Activated CD4-positive, alpha-beta memory T cell treated with anti-CD3 and anti-CD28 coated beads, Interleukin-2, amount 10 ng/mL, durations not matched to agents 7 days and 5 days (primary cell): ENCODE measurements at places on chromosomes 16 and 17. TPM values are rescaled to one million over a fixed set of nuclear protein-coding genes. Genes with fewer than 3 reads are reported as not detected.

- no peak overlapping the region for H3K4me3 ChIP-seq
- H3K27me3 ChIP-seq = peaks cover 10% of the 10 kb centered on the region
- no peaks in the 10 kb centered on the region for H3K36me3 ChIP-seq
These were observed 103.9 kb downstream of the METRNL start for GRCh38 chr17:83183145-83183948.

DNA sequence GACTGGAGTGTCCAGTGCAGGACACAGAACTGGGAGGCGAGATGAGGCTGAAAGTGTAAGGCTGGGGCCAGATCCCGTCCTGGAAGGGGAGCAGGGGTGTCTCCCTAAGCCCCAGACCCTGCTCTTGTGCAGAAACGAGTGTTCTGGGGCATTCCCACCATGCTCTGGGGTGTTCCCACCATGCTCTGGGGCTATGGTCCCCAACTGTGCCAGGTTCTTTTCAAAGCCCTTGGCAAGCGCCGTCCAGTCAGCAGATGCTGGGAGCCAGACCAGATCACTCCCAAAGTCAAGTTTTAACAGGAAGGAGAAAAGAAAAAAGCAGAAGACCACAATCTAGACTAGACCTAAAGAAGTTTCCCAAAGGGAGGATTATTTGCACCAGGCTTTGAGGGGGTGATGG is 2.5 kb downstream of the TAX1BP3 start:
- peaks cover 27% of the 10 kb centered on the region for H3K4me1 ChIP-seq
- no peak for DNase-seq
- H3K27ac ChIP-seq = no peak overlapping the region
- H3K27me3 ChIP-seq = no peaks in the 10 kb centered on the region
- no peak overlapping the region for H3K4me3 ChIP-seq

- no peak overlapping the region for H3K4me3 ChIP-seq
- peaks cover 40% of the 10 kb centered on the region for H3K36me3 ChIP-seq
- DNase-seq = no peak
- peaks cover 89% of the 10 kb centered on the region for H3K4me1 ChIP-seq
- H3K27ac ChIP-seq = no peak overlapping the region
These were observed 152.9 kb downstream of the CLEC16A start for GRCh38 chr16:11097094-11097786.

DNA sequence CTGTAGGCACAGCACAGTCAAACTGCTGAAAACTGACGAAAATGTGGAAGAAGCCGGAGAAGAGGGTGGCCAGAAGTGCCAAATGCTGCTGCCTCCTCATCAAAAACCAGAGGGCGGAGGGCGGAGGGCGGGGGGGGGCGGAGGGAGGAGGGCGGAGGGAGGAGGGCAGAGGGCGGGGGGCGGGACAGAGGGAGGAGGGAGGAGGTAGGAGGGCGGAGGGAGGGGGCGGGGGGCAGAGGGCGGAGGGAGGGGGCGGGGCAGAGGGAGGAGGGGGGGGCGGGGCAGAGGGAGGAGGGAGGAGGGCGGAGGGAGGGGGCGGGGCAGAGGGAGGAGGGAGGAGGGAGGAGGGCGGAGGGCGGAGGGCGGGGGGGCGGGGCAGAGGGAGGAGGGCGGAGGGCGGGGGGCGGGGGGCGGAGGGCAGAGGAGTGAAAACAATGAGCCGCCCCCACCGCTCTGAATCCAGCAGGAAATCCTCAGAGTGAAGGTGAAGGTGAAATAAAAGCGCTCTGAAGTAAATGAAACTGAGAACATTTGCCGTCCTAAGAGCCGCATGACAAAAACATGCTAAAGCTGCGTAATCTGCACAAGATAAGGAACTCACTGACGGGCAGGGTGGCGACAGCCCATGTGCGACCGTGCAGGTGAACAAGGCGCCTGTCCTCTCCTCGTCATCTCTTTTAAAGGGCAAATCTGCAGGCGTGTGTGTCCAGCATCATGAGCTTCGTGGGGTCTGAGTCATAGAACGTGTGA is 22.6 kb upstream of the CBFA2T3 start:
- no peak for DNase-seq
- peaks cover 8% of the 10 kb centered on the region for H3K4me1 ChIP-seq
- H3K27ac ChIP-seq = no peak overlapping the region
- peaks cover 15% of the 10 kb centered on the region for H3K27me3 ChIP-seq

- peaks cover 5% of the 10 kb centered on the region for H3K4me1 ChIP-seq
- no peak overlapping the region for H3K4me3 ChIP-seq
- H3K27me3 ChIP-seq = peaks cover 5% of the 10 kb centered on the region
- H3K27ac ChIP-seq = no peak overlapping the region
- no peaks in the 10 kb centered on the region for H3K36me3 ChIP-seq
These were observed 37.7 kb upstream of the LCMT1 start for GRCh38 chr16:25073854-25074253.

- H3K27ac ChIP-seq = no peak overlapping the region
- DNase-seq = no peak
- H3K27me3 ChIP-seq = no peaks in the 10 kb centered on the region
These were observed 354.3 kb downstream of the CPPED1 start for GRCh38 chr16:12449374-12449773.

- no peak overlapping the region for H3K4me3 ChIP-seq
- peaks cover 45% of the 10 kb centered on the region for H3K36me3 ChIP-seq
- no peak for DNase-seq
These were observed 9.4 kb downstream of the CRYBA1 start for GRCh38 chr17:29255926-29256522.

DNA sequence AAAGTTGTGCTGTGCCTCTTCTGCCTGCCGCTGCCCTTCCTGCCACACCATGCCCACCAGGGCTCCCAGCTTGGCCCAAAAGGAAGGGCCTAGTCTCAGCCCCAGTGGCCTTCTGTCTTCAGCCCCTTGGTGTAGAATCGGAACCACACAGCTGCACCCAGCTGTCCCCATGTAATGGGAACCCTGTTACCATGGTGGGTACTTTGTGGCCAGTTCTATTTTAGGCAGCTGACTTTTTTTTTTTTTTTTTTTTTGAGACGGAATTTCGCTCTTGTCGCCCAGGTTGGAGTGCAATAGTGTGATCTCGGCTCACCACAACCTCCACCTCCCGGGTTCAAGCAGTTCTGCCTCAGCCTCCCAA is 163.3 kb upstream of the GSE1 start:
- DNase-seq = no peak
- H3K4me1 ChIP-seq = peaks cover 6% of the 10 kb centered on the region
- no peaks in the 10 kb centered on the region for H3K36me3 ChIP-seq
- no peaks in the 10 kb centered on the region for H3K27me3 ChIP-seq
- H3K27ac ChIP-seq = no peak overlapping the region
- no peak overlapping the region for H3K4me3 ChIP-seq

DNA sequence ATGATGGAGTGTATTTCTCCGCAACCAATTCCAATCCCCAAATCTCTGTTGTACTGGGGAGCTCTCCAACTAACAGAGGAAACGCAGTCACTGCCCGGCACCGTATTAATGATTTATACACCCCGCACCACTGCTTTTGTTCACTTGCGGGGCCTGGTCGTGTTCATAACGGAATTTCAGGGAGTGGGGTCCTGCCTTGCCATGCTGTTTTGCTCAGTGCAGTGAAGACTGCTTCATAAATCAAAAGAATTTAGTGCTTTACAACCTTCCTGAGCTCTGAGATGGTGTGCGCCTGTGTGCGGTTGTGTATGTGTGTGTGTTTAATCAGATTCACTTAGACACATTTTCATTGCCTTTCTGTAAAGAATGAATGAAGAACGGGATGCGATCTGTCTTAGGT is 18.5 kb upstream of the RBFOX1 start:
- DNase-seq = no peak
- H3K27ac ChIP-seq = no peak overlapping the region
- H3K36me3 ChIP-seq = no peaks in the 10 kb centered on the region
- no peaks in the 10 kb centered on the region for H3K27me3 ChIP-seq

DNA sequence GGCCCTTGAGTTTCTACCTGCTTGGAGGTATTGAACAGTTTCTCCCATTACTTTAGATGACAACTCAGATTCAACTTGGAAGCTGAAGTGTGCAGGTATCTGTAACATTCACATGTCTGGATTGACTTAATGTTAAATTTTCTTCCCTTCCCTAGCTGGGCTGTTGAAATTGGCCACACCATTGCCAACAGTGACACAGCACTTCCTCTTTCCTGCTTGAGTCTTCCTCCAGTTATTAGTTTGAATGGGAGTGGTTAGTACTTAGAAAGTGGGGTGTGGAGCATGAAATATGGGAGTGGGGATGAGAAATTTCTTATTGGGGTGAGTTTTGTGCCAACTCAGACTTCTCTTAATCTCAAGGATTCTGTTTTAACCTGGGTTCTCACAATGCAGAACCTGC is 454.9 kb downstream of the KCNJ2 start:
- no peak for DNase-seq
- H3K4me1 ChIP-seq = peaks cover 1% of the 10 kb centered on the region
- H3K4me3 ChIP-seq = no peak overlapping the region

DNA sequence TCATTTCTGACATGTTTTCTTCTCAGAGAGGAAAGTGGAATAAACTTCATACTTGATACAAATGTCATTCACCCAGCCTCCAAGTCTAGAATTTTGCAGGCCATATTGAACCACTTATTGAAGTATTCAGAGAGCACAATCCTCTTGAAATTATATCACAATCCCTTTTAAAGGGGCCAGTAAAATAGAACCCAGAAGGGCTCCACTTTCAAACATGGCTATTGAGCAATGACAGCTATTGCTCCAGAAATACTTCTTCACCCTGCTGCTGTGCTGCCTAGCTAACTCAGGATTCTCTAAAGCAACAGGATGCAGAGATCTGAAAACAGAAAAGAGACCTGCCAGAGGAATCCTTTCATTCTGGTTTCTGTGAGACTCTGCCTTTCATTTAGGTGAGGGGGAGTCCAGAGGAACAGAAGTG is 275.0 kb upstream of the CDH5 start:
- no peak overlapping the region for H3K27ac ChIP-seq
- no peak overlapping the region for H3K4me3 ChIP-seq
- H3K36me3 ChIP-seq = no peaks in the 10 kb centered on the region
- no peaks in the 10 kb centered on the region for H3K4me1 ChIP-seq
- H3K27me3 ChIP-seq = no peaks in the 10 kb centered on the region
- no peak for DNase-seq

DNA sequence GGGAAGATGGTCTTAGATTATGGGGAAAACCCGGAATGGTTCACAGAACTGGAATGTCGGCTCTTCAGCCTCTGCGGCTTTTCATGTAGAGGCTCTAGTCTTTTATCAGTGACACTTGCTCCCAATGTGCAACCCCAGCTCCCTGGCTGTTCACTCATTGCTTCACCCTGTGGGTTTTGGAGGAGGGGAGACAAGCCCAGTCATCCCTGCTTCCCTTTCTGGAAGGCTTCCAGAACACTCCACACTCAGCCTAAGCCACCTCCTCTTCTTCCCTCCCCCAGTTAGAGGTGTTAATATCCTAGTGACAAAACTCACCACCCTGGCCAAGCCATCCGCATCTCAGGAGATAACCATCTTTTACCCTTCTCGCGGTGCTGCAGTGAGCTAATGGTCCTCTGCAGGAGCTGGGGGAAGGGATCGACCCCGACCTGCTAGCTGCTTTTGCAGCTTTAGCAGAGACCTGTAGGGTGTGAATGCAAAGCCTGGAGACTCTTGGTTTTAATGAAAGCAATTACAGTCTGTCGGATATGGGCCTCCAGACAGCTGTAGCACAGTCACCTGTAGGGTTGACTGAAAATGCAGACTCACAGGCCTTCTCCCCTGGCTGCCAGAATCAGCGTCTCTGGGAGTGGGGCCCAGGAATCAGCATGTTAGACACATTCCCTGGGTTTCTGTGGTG is 24.3 kb upstream of the LASP1NB start:
- no peaks in the 10 kb centered on the region for H3K27me3 ChIP-seq
- peaks cover 58% of the 10 kb centered on the region for H3K4me1 ChIP-seq
- peak; percentile 65 for DNase-seq
- H3K36me3 ChIP-seq = peaks cover 70% of the 10 kb centered on the region

GRCh38 chr17:35807371-35808144 is 1.7 kb upstream of the TAF15 start:
- peak overlapping the region; percentile 89 for H3K4me3 ChIP-seq
- no peaks in the 10 kb centered on the region for H3K27me3 ChIP-seq
- no peak for DNase-seq
- peak overlapping the region; percentile 98 for H3K27ac ChIP-seq
- peaks cover 8% of the 10 kb centered on the region for H3K36me3 ChIP-seq
- peaks cover 50% of the 10 kb centered on the region for H3K4me1 ChIP-seq

DNA sequence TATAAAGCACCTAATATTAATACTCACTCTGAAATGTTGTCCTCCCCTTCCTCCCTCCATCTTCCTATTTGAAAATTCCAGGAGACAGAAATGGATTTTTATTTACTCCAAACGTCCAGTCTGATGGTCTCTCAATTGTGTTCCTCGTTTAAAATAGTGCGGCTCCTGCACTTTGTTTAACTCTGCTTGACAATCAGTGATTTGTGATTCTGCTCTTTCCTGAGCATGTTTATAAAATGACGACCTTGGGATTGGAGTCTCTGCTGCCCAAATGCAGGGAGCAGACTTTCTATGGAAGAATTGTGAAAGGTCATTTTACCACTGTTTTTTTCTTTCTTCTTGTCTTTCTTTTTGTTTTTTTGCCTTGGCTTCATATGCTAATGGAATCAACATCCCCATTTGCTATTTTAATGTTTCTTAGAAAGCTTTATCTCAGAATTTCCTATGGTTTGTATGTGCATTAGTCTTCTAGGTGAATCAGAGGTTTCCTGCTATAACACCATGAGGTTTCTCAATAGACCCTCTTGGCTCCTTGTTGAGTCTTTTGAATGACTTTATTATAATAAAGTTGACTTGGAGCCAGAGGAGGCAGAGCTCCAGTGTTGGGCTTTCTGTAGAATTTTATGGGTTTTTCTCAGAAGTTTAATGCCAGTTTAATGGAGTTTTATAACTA is 376.5 kb downstream of the CDH11 start:
- no peak for DNase-seq
- no peaks in the 10 kb centered on the region for H3K36me3 ChIP-seq
- no peak overlapping the region for H3K4me3 ChIP-seq
- H3K27ac ChIP-seq = no peak overlapping the region

DNA sequence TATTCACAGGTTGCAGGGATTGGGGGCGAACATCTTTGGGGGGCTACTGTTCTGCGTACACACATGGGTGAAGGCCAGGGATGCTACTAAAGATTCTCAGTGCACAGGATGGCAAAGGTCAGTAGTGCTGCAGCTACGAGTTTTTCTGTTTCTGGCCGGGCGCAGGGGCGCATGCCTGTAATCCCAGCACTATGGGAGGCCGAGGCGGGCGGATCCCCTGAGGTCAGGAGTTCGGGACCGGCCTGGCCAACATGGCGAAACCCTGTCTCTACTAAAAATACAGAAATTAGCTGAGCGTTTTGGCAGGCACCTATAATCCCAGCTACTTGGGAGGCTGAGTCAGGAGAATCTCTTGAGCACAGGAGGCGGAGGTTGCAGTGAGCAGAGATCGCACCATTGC is 3.9 kb upstream of the ZNF598 start:
- H3K27ac ChIP-seq = no peak overlapping the region
- H3K36me3 ChIP-seq = peaks cover 6% of the 10 kb centered on the region
- no peak for DNase-seq
- no peak overlapping the region for H3K4me3 ChIP-seq
- H3K27me3 ChIP-seq = peaks cover 3% of the 10 kb centered on the region

GRCh38 chr17:5344914-5345313 is 62.8 kb downstream of the RABEP1 start:
- H3K4me1 ChIP-seq = no peaks in the 10 kb centered on the region
- DNase-seq = no peak
- H3K36me3 ChIP-seq = peaks cover 20% of the 10 kb centered on the region

The MILR1 gene
- 0.80 TPM for total RNA-seq

The USP43 gene
- 0.30 TPM for total RNA-seq

The RAB11FIP4 gene
- total RNA-seq = 41.1 TPM

The SLFN14 gene
- not detected for total RNA-seq

The OR4D1 gene
- total RNA-seq = 0.83 TPM

The IGSF6 gene
- total RNA-seq = 0.15 TPM

The CHST5 gene
- total RNA-seq = 0.10 TPM

The RND2 gene
- not detected for total RNA-seq

The HSD17B1 gene
- total RNA-seq = 0.73 TPM

The SLC16A5 gene
- total RNA-seq = 10.4 TPM
